ENCODE measurements at places on chromosomes 1 and 21.

DNA sequence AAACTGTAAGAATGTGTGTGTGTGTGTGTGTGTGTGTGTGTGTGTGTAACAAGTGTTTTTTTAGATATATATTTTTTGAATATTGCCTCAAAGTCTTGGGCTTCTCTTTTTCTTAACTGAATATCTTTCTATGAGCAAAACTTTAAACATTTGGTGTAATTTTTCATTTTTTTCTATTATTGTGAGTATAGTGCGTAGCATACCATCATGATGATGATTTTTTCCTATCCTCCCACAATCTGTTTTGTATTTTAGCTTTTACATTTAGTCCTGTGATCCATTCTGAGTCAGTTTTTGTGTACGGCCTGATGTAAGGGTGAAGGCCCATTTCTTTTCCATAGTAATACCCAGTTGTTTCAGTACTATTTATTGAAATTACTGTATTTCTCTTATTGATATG, 680.6 kb downstream of the TTLL7 start:
- DNase-seq: no peak

DNA sequence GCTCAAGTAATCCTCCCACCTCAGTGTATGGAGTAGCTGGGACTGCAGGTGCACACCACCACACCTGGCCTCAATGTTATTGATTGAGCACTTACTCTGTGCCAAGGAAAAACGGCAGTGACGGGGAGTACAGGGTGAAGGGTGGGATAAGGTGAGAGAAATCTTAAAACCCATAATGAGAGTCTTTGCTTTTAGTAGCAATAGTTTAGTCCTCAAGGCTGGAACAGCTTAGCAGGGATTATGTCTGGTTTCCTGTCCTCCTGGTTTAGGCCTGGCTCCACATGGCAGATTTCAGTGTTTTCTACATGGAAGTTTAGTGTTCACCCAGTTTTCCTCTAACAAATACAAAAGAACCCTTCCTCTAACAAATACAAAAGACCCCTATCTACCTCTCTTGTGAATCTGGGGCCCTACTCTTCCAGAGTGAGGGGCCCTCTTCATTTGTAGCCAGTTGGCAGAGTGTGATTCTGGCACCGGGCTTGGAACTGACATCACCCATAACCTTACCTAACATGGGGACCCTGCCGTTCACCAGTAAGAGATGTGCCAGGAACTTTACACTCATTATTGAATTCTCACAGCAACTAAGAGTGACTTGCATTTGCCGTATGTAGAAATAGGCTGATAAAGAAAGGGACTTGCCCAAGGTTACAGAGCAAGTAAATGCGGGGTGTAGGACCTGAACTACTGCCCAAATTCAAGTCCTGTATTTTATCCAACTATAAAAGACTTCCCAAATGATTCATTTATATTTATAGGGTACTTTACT, 6.9 kb downstream of the ZNF691 start:
- DNase-seq: no peak

DNA sequence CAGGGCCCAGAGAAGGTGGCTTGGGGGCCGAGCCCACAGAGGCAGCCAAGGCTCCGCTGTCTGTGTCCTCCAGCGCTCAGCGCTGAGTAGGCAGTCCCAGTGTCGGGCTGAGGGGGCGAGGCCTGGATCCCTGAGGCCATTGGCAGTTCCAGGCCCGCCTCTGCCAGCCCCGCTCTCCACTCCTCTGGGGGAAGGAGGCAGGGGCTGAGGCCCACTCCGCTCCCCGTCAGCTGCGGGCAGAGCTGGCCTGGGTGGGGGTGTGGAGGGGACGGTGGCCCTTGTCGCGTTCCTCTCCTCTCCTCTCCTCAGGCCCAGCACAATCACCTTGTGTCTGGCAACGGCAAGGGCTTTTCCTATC, 132.8 kb downstream of the CASZ1 start:
- no peak for DNase-seq

GRCh38 chr1:212587016-212587887, 21.3 kb upstream of the ATF3 start:
- no peak for DNase-seq

DNA sequence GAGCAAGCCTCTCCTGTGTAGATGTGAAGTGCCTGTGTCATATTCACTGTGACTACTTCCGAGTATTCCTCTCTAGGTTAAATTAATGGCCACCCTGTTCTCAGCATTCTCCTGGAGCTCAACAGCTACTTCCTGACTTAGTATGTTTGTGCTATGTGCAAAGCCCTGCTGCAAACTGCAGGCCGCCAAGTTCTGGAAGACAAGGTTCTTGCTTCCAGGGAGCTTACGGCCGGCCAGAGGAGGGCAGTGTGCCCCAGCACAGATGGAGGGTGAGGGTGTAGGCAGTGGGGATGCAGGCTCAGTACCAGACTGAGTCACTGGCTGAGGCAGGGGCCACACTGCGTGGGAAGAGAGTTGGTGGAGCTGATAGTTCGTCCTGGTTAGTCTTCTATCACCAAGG, 43.2 kb downstream of the ELK4 start:
- no peak for DNase-seq

DNA sequence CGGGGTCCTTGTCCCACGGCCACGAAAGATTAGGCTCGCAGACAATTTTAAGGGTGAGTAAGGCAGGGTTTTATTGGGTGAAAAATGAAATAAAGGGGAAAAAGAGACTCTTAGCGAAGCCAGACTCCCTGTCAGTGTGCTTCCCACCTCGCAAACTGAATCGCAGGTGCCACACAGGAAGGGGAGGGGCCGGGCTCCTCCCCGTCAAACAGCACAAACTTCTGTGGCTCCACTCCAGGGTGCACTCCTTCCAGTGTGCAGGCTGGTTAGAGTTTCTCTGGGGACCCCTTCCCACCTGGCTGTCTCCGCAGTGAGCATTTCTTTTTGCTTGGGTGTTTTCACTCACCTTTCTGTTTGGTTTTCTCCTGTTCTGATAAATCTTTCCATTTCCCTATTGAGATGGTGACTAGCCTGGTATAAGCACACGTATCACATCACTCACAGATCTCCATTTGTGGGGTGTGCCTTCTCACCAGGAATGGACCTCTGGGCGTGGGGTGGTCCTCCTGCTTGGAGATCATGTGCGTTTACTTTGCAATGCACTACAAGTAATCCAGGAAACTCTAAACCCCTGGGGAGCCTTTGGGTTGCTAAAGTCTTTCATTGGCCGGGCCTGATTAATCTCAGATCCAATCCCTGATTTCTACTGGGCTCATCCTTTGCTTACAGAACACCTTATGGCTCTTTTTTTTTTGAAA, 37.6 kb upstream of the GALNT2 start:
- DNase-seq: no peak

DNA sequence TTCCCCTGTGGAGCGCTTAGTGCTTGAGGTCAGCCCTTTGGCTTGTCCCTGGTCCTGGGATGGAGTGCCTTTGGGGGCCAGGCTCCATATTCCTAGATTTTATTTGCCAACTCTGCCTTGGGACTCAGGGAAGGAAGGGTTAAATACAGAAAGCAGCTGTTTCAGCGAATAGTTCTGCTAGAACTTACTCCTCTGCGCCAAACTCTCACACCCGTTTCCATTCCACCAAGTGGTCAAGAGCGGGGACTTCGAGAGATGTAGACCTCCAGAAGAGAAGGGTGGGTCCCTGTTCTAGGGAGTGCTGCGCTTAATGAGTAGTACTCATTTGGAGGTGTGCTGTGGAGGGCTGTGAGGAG, 704 bp upstream of the TOMM40L start:
- no peak for DNase-seq

DNA sequence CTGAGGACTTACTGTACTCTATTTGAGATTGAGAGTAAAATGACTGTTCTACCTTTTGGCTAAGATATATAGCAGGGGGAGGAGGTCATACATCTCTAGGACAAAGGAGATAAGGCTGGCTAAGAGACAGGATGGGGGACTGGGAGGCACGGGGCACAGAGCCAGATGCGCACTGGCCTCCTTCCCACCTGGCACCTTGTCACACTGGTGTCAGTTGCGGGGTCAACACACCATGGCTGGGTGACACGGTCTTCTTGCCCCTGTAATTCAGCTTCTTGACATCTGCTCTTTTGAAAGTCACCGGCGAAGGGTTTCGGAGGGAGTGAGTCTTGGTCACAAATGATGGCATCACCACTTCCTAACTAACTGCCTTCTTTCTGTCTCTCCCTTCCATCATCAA, 177.3 kb downstream of the ZSCAN20 start:
- no peak for DNase-seq

GRCh38 chr1:212928323-212929291, 21.7 kb upstream of the VASH2 start:
- DNase-seq: no peak

DNA sequence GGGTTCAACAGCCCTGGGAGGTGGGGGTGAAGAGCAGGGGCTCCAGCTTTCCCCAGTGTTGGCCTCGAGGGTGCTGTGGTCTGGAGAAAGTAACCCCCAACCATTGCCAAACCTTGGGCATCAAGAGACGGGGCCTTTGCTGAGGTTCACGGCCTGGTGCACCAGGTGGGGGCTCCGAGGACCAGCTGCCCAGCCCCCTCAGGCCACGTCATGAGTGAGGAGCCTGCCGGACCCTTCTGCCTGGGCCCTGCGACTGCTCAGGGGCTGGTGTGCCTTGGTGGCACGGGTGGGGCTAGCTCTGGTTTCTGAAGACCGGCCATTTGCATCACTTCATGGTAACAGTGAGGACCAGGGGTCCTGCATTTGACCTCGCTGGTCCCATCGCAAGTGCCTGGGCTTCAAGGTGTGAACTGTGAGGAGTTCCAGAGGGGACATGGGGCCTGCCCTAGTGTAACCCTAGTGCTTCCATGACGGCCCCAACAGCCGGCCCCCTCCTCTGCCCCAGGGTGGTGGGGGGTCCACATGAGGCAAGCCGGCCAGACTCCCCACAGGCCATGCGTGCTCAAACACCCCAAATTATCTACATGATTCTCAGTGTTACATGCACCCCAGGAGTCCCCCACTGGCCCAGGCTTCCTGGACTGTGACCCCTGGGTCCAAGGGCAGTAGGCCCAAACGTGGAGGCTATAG, 13.5 kb downstream of the MORN1 start:
- no peak for DNase-seq

- DNase-seq: no peak
These were observed 33.6 kb downstream of the SPAG17 start for GRCh38 chr1:118151312-118151937.

- DNase-seq: no peak
These were observed 366.8 kb upstream of the DPYD start for GRCh38 chr1:98287626-98288025.

DNA sequence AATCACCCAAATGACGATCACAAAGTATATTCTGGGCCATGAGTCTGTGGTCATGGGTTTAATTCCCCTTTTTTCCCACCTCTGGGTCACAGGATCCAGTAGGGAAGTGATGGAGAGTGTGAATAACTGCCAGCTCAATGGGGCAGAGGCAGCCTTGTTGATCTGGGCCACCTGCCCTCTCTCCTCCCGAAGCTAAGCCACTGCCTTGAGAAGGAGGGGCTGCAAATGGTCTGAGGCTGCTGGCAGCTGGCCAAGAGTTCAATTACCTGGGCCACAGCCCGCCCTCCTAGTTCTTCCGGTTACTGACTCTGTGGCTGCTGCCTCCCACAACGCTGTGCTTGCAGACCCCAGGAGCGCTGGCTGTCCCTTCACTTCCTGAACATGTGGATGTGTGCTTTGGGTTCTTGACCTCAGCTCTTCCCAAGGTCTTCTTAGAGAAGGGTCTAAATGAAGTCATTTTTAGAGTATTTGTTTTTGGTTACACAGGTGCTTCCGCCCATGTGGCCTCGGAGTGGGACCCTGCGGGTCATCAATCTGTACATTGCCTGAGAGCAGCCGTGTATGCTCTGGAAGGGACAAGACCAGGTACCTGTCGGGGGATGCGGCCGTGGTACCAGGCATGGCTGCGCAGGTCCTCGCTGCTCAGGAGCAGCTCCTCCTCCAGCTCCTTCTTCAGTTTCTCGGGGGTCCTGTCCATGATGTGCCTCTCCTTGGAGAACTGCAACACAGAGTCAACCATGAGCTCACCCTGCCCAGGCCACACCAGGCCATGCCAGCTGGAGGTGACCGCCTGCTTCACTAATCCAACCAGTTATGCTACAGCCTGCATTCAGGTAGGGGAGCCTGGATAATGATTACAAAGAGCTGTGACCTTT, 89.7 kb downstream of the BCAR3 start:
- no peak for DNase-seq

GRCh38 chr1:236701782-236702181, 15.5 kb downstream of the ACTN2 start:
- DNase-seq: no peak

DNA sequence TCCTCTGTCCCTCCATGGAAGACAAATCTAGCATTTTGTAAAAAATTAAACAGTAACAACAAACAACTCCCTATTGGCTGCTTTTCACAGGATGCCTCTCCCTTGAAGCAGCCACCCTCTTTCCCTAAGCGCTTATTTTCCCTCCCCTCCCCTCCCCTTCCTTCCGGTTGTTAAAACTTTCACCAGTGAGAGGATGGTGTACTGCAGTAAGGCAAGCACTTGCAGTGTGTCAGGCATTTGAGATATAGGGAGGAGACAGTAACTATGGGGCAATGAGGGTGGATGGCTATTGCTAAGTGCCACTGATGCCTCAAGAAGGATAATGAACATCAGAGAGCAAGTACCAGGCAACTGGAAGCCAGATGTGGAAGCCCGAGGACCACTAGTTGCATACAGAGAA, 19.1 kb upstream of the KIAA1614 start:
- DNase-seq: no peak

DNA sequence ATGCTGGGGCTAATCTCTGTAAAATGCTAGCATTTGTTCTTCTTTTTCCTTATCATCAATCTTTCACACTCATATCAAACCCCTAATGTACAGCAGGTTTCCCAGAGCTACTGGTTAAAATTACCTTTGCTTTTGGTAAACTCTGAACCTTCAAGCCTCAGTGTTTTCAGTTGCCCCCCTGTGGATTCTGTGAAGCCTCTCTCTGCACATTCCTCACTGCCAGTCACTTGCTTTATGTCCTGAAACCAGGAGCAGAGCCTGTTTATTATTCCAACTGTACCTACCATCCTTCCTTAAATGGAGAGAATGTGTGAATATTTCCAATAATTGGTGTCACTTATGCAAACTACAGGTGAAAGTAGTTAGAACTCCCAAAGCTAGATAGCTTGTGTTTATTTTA, 134.2 kb downstream of the NEK7 start:
- DNase-seq: no peak

DNA sequence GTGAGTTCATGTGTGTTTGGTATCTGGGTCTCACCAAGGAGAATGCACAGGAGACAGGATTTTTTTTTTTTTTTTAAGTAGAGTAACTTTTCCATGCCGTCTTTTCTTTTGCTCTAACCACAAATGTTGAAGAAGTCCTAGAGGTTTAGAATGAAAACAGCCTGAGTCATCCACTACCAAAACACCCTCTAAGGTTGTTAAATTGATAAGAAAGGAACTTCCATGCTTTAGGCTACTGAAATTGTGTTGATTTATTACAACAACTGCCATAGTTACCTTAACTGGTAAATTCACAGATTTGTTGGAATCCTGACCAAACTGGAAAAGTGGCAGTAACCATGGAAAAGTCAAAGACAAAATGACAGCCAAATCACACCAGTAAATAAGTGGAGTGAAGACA, 375.6 kb downstream of the AMY1C start:
- no peak for DNase-seq
